Left colon (tissue), 2 donors: ENCODE measurements at places on chromosomes 1 and 21. TPM values are rescaled to one million over a fixed set of nuclear protein-coding genes. Genes with fewer than 3 reads are reported as not detected.

GRCh38 chr1:14810595-14811361 is 212.3 kb downstream of the KAZN start:
- no peak for DNase-seq

Gene SPRR2A
- not detected for total RNA-seq

DNA sequence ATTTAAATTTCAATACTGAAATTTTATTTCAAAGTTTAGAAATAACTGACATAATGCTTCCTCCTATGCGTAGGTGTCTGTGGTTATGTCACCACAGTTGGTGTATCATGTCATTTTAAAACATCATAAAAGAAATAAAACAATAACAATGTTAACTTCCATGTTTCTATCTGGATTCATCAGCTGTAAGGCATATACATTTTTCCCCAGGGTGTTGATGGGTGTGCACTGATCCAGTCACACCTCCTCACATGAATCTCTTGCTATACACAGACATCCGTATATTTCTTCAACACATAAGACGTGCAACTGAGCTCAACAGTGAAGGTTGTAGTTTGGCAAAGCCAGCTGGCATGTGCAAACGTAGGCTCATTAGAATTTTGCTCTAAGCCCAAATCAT is 6.2 kb downstream of the KCNA3 start:
- DNase-seq, result no peak

- no peak for DNase-seq
Measured at GRCh38 chr1:9503001-9503675, 36.1 kb upstream of the SLC25A33 start.

GRCh38 chr21:45630876-45631275 is 12.6 kb upstream of the PCBP3 start:
- DNase-seq, result no peak
